ENCODE measurements at places on chromosomes 1 and 21.

DNA sequence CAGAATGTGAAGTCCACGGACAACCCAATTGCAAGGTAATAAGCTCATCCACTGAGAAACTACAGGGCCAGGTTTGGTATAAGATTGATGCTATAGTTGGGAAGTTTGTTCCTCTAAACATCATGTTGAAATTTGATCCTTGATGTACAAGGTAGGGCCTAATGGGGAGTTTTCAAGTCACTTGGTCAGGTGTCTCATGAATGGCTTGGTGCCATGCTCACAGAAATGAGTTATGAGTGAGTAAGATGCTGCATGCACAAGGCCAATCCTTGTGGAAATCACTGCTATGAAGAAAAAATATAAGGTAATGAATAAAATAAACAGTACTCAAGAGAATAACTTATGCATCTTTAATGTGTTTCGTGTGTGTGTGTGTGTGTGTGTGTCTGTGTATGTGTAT is 1891.2 kb downstream of the NCAM2 start:
- no peak for DNase-seq

DNA sequence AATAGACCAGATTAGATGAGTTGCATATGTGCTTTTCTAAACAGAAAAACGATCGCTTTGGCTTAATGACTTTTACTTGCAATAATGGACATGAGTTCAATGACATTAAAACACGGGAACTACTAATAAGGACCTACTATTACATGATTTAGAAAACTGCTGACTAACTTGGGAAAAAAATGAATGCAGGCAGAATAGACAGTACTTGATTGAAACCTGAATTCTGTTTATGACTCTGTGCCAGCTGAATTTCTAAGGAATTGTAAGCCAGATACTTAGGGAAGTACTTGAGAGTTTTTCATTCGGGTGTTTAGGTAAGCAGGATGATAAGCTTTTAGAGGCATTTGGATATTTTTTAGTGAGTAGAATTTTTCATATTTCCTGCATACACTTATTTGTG is 12.0 kb downstream of the ADGRL2 start:
- DNase-seq, result no peak

- no peak for DNase-seq
Observed at GRCh38 chr1:8598060-8598724, 219.2 kb downstream of the RERE start.

- DNase-seq, result no peak
Observed at GRCh38 chr1:43143441-43143888, 28.6 kb downstream of the EBNA1BP2 start.

GRCh38 chr21:42317826-42318746 is 2.9 kb upstream of the TFF3 start:
- DNase-seq, result no peak

DNA sequence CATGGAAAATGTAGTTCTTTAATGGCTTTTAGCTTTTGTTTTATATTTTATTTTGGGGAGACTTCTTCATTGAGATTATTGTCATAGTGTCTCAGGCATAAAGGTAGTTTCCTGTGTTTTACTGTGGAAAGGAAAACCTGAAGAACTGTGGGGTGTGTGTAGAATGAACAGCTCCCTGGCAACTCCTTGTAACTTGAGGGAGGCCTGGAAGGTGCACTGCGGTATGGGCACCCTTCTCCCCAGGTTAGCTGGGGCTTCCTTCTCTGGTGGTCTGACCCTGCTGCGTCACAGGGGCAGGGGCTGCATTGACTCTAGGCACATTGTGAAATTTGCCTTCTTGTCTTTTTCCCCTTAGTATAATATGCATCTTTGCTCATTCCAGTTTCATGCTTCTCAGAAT is 1.7 kb downstream of the ATP1B1 start:
- no peak for DNase-seq

- no peak for DNase-seq
Observed at GRCh38 chr1:164771041-164771618, 212.1 kb downstream of the PBX1 start.

DNA sequence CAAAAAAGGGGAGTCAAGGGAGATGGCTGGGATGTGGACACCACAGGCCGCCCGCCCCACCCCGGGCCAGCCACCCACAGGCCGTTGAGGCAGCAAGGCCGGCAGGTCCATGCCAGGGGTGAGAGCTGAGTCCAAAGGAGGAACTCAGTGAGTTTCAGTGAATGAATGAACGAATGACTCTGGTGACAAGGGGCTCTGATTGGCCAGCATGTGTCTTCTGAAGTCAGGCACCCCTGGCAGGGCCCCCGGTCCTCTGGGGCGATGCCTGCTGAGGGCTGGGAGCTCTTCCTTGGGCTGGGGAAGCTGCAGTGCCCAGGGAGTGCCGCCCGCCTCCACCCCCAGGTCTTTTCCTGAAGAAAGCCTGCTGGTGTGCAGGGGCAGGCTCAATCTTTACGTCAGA is 236.1 kb upstream of the VAMP3 start:
- DNase-seq, result no peak

DNA sequence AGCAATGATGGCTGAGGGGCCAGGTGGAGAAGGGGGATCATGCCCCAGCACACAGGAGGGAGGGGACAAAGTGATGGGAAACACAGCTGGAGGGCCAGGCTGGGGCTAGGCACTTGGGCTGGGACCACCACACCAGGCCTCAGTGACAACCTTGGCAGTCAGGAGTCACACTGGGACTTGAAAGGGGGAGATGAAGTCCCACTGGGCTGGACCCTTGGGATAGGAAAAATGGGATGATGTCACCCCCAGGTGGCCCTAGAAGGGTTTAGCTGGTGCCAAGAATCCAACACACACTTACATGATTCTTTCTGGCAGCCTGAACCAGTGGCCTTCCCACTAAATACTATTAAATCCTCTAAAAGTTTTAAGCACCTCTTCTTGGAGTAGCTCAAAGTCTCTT is 17.1 kb downstream of the ZBTB17 start:
- DNase-seq, result no peak

All from stimulated activated CD8-positive, alpha-beta memory T cell treated with anti-CD3 and anti-CD28 coated beads, Interleukin-12 subunit alpha, Interleukin-12 subunit beta, amount 100 ng/mL, for 4 hours (primary cell).